ENCODE measurements at places on chromosomes 2 and 18. TPM values are rescaled to one million over a fixed set of nuclear protein-coding genes. Genes with fewer than 3 reads are reported as not detected.

Gene EVX2
- 0.73 TPM for total RNA-seq

Gene KCNG3
- total RNA-seq = 0.27 TPM

Gene VSNL1
- 14.0 TPM for total RNA-seq

Gene CNRIP1
- 39.8 TPM for total RNA-seq

Gene ADCYAP1
- total RNA-seq = 23.3 TPM

Gene ASTL
- total RNA-seq = not detected

Gene SKOR2
- 19.9 TPM for total RNA-seq

Gene TRAPPC12
- 91.9 TPM for total RNA-seq

Gene NTSR2
- 1.7 TPM for total RNA-seq

Gene RGPD4
- not detected for total RNA-seq

Gene TRIM43
- total RNA-seq = 1.1 TPM

Gene ACMSD
- total RNA-seq = not detected

Gene CFC1
- 1.3 TPM for total RNA-seq

Gene FOXD4L1
- total RNA-seq = 0.27 TPM

Gene MAPRE3
- 20.8 TPM for total RNA-seq

Gene SLC9A4
- total RNA-seq = not detected

Gene THAP4
- 16.6 TPM for total RNA-seq

Gene CNTNAP5
- 49.7 TPM for total RNA-seq

DNA sequence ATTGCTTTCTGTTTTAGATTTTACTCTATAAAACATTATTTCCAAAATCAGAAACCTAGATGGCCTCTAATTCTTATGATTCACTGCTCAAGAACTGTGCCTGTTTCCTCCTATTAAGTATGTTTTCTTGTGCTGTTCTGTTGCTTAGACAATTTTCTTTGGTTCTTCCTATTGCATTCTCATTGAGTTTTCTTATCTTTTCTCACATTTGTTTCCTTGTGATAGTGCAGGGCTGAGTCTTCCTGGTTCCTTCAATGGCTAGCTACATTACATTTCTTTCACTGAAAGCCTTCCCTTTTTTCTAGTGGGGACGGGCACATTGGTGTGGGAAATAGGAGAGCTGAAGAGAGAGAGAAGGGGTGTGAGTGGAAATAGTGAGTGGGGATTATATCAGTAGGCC is 183.4 kb downstream of the CALCRL start:
- DNase-seq = no peak

DNA sequence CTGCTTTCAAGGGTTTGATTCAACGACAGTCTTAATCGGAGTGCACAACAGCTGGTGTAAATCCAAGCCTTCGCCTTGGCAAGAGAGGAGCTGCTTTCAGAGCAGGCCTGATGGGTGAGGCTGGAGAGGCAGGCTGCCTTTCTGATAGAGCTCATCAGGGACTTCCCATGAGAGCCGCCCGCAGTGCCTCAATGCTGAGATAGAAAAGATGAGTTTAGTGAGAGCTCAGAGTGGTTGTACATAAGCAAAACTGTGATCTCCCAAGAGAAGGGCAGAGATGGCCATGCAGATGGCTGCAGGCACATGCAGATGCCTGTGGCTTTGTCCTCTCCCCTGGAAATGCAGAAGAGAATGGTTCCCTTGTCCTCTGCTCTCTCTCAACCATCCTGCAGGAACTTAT is 122.1 kb downstream of the ARL4C start:
- DNase-seq = no peak

DNA sequence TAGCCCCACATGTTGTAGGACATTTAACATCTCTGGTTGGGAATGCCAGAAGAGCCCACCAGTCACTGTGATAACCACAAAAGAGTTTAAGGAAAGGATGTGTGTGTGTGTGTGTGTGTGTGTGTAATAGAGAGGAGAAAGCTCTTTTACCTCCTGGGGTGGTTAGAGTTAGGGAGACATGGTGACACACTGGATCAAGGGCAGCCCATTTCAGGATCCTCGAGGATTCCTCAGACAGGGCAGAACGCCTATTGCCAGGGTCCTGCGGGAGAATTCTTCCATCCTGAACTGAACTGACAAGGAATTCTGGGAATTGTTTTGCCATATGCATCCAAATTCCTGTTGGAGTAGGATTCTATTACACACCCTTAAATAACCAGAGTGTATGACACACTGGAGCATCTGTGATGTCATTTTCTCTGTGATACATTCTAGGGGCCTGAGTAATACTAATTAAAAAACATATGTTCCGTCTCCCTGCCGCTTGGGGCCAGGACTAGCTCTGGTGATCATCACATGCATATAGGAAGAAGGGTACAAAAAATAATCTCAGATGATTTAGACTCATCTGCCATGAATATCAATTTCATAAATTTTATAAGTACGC is 156.4 kb upstream of the MMADHC start:
- no peak for DNase-seq

DNA sequence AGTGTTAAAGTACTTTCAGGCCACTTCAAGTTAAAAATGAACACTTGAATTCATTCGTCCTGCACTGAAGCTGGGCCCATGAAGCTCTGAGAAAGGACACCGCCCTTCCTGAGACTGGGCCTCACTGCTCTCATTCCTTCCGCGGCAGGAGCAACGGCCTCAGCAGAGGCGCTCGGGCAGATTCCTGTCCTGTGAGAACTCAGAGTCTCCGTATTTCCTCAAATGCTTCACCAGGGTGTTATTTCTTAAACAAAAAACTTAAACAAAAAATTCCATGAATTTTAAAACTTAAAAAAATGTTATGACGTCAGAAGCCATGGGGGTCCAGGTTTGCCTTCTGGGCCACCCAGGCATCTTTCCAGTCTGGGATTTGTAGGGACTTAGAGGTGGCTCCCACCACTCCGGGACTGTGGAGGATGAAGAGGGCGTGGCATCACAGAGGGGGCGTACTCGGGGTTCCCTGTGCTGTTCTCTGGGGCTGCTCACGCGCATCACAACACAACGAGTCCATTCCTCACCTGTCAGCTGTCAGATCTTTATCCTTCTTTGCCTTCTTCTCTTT is 115.9 kb upstream of the ASB18 start:
- DNase-seq = no peak

DNA sequence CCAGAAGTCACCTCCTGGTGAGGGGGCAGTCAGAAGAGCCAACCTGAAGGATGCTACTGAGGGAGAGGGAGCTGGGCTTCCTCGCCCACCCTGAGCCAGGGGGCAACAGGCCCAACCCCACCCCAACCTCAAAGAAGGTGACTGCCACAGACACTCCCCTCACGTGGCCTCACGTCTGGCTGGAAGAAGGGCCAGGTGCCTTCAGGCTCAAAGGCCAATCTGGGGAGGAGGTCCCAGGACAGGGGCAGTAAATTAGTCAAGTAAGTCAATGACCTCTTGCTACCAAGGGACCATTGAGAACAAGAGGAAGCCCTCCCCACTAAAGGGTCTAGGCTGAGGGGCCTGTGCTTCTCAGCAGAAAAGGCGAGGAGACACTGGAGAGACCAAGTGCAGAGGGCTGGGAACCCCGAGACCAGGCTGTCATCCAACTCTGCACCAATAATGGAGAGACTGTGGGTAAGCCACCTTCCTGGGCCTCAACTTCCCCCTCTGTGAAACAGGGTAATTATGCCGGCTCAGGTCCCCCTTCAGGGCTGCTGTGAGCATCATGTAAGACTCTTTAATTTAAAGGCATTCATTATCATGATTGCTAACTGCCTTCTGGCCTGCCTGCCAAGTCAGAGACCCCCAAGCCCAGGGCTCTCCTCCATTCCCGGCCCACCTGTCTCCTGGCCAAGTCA is 20.2 kb upstream of the TNS1 start:
- DNase-seq = no peak

GRCh38 chr18:52363861-52364260 is 23.9 kb downstream of the DCC start:
- no peak for DNase-seq

GRCh38 chr2:142973822-142974207 is 96.4 kb downstream of the KYNU start:
- DNase-seq = no peak

- DNase-seq = no peak
Measured at GRCh38 chr18:78884502-78884901, 95.1 kb upstream of the SALL3 start.

- DNase-seq = no peak
Measured at GRCh38 chr2:187577310-187577709, 23.1 kb upstream of the TFPI start.

- DNase-seq = no peak
Measured at GRCh38 chr2:233551491-233551890, 15.1 kb downstream of the USP40 start.

GRCh38 chr2:41966920-41967319 is 80.9 kb upstream of the PKDCC start:
- no peak for DNase-seq

- no peak for DNase-seq
Measured at GRCh38 chr18:32167980-32168730, 21.7 kb upstream of the MEP1B start.

DNA sequence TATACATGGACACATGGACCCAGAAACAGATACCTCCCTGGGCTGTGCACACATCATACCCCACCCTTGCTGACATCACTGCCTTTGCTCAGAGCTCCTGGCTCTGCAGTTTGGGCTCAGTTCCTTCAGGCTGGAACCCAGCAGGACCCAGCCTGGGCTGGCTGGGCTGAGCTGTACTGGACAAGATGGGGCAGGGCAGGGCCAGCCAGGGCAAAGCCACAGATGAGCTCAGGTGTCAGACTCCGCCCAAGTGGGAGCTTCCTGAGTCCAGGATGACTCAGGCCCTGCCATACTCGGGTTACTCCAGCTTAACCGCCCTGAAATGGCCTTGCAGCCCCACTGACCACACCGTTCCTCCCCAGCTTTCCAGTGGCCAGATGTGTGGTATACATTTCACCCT is 284.9 kb downstream of the OSR1 start:
- DNase-seq = no peak

GRCh38 chr2:170886386-170886785 is 42.7 kb upstream of the GORASP2 start:
- DNase-seq = no peak

DNA sequence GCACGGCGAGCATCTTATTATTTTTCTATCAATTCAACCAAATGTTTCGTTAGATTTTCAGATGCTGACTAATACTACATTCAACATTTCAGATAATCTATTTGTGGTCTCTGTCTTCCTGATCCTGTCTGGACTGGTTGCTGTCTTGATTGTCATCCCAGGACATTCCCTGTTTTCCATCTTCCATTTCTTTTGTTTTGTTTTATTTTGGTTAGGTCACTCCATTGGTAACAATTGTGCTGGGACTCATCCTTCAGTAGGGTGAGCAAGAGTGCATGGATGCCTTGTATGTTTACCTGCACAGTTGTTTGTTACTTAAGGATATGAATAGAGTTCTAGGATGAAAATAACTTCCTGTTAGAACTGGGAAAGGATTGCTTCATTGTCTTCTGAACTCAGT is 55.9 kb upstream of the ACYP2 start:
- DNase-seq = no peak

- DNase-seq = no peak
Measured at GRCh38 chr2:101717071-101717845, 19.8 kb downstream of the MAP4K4 start.

- peak; percentile 39 for DNase-seq
Measured at GRCh38 chr2:72149556-72150156, 2.0 kb upstream of the CYP26B1 start.

- DNase-seq = no peak
Measured at GRCh38 chr2:130369965-130370341, 14.1 kb downstream of the PTPN18 start.

- no peak for DNase-seq
Measured at GRCh38 chr2:54634564-54635511, 88.6 kb upstream of the EML6 start.

GRCh38 chr18:54130631-54131030 is 93.8 kb downstream of the MBD2 start:
- no peak for DNase-seq

DNA sequence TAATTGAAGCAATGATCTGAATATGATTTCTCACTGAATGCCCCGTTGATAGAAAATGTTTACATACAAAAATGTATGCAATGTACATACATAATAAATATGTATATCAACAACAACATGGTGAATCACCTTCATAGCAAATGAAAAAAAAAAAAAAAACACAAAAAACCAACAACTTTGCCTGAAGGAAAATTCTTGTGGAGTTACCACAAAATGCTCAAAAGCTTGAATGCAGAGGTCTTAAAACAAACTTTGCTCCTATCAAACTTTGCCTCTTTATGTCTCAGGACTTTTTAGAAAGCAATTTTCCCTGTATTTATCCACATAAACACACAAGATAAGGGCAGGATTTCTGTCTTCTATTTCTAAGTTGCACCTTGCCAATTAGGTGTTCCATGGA is 92.9 kb upstream of the SIX2 start:
- no peak for DNase-seq

- DNase-seq = no peak
Measured at GRCh38 chr2:158484892-158485556, 28.3 kb downstream of the PKP4 start.

- DNase-seq = no peak
Measured at GRCh38 chr2:210626849-210627248, 70.5 kb downstream of the CPS1 start.

- DNase-seq = no peak
Measured at GRCh38 chr2:9174771-9175437, 31.7 kb upstream of the ASAP2 start.

DNA sequence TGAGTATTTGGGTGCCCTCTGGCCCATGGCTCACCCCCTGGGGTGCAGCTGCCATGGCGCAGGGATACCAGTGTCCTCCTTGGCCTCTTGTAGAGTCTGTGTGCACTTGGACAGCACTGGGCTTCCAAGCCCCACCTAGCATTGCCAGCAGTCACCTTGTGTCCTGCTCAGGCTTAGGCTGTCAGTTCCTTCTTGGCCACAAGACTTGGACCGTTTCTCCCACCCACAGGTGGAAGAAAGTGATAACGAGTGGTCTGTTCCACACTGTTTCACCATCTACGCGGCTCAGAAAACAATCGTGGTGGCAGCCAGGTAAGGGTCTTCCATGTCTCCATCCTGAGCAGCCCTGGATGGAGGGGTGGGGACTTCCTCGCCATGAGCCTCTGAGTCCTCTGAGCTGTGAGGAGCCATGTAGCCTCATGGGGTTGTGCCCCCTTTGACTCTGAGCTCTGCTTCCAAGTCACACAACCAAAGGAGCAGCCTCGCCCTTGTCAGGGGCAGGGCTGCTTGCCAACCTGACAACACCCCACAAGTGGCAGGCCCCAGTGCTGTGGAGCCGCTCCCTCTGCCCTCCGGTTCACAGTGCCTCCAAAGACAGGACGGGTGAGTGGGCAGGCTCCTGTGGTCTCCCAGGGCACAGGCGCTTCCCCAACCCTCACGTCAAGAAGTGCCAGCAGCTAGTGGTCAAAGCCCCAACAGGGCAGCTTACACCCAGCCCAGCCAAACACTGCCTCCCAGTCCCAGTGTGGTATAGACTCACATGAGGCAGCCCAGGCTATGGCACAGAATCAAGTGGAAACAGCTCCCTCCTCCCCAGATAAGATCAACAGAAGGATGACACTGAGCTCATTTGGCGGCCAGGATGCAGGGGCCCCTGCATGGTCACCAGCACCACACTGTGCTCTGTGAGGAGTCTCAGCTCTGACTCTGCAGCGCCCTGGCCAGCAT is 18.4 kb downstream of the STK25 start:
- peak; percentile 49 for DNase-seq

All from cerebellum (tissue), 4 donors.